ENCODE measurements at places on chromosomes 7 and 10.
A peak's percentile ranks its signal among the peaks of the same experiment; 100 is the strongest.

DNA sequence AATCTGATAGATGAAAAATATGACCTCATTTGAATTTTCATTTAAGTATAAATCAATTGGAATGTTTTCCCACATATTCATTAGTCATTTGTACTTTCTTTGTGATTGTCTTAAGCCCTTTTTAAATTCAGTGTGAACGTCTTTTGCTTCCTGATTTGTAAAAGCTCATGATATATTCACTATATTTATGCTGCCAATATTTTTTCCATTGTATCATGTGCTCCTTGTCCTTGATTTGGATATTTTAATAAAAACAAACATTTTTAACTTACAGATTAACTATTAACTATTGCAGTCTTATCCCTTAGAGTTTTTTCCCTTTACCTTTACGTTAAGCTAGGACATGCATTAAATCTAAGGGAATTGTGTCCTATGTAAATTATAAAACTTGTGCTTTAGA lies 157.7 kb downstream of the ADAM12 start:
- no peak for DNase-seq

DNA sequence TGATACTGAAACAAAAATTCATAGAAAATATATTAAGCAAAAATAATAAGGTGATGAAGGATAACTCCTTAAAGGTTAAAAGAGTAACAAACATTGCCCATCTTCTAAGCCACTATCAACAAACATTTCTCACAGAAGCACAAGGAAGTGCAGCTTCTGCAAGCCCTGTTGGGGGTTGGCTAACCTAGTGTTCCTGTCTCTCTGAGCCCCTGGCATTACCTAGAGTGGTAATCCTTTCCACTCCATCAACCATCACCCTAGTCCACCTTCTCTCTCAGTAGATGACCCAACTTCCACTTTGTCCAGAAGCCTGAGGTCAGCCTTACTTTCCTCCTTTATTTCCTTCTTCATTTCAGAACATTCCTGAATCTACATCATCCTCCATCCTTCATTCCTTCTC lies 59.7 kb downstream of the HIPK2 start:
- DNase-seq = no peak

DNA sequence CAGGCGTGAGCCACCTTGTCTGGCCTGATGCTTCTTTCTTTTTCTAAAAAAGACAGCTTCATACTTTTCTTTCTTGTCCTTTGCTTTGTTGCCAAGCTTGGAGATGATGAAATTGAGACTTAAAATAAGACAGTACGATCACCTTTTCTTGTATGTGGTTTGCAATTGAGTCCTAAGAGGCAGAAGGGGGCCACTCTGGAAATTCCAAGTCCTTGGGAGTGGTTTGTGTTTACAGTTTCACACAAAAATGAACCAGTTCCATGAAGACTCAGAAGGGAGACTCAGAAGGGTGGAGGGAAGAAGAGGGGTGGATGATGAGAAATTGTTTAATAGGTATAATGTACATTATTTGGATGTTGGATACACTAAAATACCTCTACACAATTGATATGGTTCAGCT lies 70.7 kb upstream of the TNS3 start:
- DNase-seq = no peak

- no peak for DNase-seq
These were observed 80.5 kb downstream of the ANKRD26 start for GRCh38 chr10:27019827-27020226.

DNA sequence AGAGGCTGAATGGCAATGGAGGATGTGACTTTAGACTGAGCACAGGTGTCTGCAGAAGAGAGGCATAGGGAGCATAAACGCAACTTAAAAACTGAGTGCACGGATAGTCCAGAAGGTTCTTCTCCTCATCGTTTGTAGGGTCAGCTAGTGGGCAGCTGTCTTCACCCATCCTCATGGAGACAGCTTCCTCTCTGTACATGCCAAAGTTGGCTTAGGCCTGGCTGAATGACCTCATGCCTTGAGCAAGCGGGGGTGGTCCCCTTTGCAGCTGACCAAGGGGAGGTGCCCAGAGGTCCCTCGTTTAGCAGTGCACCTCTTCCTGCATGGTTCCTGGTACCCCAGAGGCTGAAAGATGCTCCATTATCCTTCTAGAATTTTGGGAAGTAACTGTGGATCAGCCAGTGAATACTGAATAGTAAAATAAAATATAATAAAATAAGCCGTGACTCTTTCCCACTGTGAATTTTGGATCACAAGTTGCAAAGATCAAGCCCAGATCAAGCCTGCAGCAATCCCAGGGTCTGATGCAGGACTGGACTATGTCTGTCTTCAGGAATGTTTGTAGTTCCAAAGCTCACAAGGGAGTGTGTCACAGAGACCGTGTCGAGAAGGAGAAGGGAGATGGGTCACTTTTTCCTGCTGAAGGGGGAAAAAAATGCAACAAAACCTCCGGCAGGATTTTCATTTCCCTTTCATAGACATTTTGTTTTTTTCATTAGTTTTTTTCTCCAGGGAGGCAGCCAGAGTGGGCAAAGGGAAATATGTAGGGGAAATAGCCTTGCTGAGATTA lies 295.3 kb upstream of the MKI67 start:
- no peak for DNase-seq

GRCh38 chr10:77555591-77556212 lies 81.9 kb downstream of the KCNMA1 start:
- DNase-seq = no peak

DNA sequence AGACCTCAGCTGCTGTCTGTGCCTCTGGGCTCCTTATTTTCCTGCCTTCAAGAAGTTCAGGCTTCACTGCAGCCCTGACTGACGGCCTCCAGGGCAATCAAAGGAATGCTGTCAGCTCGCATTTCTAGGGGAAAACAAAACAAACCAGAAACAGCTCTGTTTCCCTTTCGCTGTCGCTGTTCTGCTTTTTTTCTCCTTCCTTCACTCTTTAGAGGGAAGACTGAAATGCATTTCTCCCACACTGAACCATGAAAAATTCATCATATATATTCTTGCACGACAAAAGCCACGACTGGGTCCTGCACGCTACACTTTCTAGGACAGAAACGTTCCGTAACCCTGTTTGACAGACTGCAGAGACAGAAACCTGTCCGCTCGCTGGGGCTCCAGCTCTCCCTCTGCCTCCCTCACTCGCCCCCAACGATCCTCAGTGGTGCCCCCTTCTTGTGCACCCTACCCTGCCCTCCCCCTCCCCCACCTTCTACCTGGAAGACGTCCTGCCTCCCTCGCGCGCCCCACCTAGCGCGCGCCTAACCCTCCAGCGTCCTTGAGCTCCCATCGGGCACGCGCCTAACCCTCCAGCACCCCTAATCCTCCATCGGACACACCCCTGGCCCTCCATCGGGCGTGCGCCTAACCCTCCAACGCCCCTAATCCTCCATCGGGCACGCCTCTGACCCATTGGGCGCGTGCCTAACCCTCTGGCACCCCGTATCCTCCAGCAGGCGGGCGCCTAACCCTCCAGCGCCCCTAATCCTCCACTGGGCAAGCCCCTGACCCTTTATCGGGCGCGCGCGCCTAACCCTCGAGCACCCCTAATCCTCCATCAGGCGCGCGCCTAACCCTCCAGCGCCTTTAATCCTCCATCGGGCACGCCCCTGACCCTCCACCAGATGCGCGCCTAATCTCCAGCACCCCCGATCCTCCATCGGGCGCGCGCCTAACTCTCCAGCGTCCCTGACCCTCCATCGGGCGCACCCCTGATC lies 37.1 kb downstream of the SVOPL start:
- DNase-seq = no peak

GRCh38 chr7:11005202-11005601 lies 31.5 kb downstream of the PHF14 start:
- no peak for DNase-seq

GRCh38 chr10:72132854-72133253 lies 44.5 kb upstream of the SPOCK2 start:
- DNase-seq = no peak

DNA sequence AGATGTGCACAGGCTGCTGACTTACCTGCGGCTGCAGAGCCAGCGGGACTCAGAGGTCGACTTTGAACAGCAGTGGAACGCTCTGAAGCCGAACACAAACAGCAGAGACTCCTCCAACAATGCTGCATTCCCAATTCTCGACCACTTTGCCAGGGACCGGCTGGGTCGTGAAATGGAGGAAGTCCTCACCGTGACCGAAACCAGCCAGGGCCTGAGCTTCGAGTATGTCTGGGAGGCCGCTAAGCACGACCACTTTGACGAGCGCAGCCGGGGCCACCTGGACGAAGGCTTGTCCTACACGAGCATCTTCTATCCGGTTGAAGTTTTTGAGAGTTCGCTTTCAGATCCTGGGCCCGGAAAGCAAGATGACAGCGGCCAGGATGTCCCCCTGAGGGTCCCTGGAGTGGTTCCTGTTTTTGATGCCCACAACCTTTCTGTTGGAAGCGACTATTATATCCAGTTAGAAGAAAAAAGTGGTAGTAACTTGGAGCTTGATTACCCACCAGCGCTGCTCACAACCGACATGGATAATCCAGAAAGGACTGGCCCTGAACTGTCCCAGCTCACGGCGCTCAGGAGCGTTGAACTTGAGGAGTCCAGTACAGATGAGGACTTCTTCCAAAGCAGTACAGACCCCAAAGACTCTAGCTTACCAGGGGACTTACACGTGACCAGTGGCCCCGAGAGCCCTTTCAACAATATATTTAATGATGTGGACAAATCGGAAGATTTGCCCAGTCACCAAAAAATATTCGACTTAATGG lies 19.4 kb upstream of the BHLHA15 start:
- DNase-seq = no peak

DNA sequence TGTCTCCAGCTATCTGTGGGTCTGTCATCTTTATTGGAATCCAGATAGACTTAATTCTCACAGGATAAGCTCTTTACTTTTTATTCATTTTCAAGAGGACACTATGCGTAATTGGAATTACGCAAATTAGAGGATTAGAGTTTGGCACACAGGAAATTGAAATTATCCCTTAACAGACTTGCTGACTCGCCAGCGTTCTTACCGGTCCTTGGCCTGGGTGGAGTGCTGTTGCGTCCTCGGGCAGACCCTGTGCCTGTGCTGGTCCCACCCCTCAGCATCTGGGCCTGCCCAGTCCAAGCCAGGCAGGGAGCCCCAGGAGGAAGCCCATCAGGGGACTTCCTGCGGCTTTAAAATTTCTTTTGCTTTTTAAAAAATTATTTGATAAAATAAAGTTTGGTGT lies 101.8 kb downstream of the MKI67 start:
- DNase-seq = no peak

- no peak for DNase-seq
These were observed 7.1 kb downstream of the ATOH7 start for GRCh38 chr10:68224810-68225209.

- no peak for DNase-seq
These were observed 27.3 kb upstream of the WDFY4 start for GRCh38 chr10:48657416-48657815.

GRCh38 chr7:112097524-112097923 lies 108.7 kb downstream of the DOCK4 start:
- DNase-seq = no peak

GRCh38 chr10:64813391-64813790 lies 1292.2 kb downstream of the REEP3 start:
- DNase-seq = no peak

- no peak for DNase-seq
These were observed 11.1 kb downstream of the CHST3 start for GRCh38 chr10:71975087-71975870.

- DNase-seq = no peak
These were observed 95.4 kb downstream of the TAX1BP1 start for GRCh38 chr7:27835376-27835775.

GRCh38 chr7:1076184-1077072 lies 11.5 kb upstream of the GPER1 start:
- no peak for DNase-seq

DNA sequence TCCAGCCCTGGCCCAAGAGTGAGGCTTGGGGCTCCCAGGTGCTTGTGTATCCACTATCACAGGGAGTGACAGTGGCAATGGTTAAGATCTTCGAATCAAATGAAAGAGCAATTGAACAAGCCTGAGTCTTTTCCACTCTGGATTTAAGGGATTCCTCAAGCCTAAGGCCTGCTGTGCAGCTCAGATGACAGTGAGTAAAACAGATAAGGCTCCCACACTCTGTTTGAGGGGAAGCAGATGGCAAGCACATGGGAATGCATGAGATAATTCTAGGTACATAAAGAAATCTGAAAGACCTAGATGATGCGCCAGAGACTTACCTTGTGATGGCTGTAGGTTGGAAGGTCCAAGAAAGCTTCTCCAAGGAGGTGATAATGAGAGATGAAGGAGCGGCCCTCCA lies 95.0 kb downstream of the LRRC18 start:
- DNase-seq = no peak

GRCh38 chr10:101012525-101013364 lies 13.1 kb downstream of the LZTS2 start:
- DNase-seq = no peak

DNA sequence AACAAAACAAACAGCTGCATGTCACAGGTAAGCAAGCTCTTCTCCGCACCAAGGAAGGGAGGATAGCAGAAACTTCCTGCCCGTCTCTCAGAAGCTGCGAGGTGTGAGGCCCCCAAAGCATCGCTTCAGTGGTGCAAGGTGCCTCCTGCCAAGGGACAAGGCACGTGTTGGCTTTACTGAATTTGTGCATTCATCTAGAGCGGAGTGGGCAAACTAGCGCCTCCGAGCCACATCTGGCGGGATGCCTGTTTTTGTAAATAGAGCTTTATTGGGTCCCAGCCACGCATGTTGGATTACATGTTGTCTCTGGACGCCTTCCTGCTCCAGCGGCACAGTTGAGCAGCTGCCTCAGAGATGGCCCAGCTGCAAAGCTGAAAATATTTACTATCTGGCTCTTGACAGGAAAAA lies 27.7 kb downstream of the PHYH start:
- DNase-seq = no peak

GRCh38 chr7:103075337-103075918 lies 488 bp downstream of the ARMC10 start:
- peak; percentile 54 for DNase-seq

- no peak for DNase-seq
These were observed 195.5 kb downstream of the CREB5 start for GRCh38 chr7:28607855-28608193.

DNA sequence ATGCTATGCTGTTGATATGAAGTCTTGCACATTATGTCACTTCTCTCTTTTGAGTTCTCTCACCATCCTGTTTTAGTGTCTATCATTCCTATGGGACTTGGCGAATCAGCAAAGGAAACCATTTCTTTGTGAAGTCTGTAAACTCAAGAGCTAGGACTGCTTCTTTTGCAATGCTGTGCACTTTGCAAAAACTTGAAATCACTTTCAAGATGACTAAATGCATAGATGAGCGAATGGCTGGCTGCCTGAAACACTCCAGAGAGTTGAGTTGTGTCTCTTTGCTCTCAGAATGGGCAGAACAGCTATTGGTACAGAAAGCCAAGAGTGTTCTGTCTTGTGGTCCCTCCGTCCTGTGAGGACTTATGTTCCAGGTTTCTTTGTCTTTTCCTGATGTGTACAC lies 18.3 kb upstream of the ELMO1 start:
- no peak for DNase-seq
